ENCODE measurements at places on chromosomes 4 and X.
A peak's percentile ranks its signal among the peaks of the same experiment; 100 is the strongest.

GRCh38 chr4:68615699-68616422, 39.7 kb upstream of the UGT2B17 start:
- no peak for DNase-seq

DNA sequence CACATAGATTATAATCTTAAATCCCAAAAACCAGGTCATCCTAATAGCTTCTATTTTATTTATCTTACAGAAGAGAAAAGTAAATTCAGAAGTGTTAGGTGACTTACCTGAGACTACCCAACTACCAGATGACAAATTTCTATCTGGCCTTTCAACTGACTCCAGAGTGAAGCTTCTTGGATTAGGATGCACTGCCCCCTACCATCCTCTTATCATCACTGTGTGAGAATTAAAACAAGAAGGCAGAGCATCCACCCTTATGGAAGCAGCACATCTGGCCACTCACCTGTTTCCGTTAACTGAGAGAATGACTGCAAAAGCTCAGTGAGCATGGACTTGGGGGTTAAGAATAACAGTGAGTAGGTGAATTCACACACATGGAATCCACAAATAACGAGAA, 502.6 kb upstream of the TECRL start:
- no peak for DNase-seq

DNA sequence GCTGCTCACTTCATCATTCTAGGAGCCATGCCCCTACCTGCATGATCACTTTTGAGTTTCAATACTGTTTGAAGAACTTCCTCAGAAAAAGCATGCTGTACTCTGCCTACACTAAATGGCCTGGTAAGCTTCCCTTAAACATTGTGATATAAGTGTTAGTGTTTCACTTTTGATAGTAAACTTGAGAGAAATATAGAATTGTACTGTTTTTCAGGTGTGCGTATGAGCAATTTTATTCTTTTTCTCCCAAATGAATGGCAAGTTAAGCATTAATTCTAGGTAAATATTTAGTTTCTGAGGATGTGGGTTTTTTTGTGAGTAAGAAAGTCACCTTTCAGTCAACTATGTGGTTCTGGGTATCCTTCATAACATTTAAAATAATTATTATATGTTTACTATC, 484.5 kb downstream of the IL15 start:
- no peak for DNase-seq

DNA sequence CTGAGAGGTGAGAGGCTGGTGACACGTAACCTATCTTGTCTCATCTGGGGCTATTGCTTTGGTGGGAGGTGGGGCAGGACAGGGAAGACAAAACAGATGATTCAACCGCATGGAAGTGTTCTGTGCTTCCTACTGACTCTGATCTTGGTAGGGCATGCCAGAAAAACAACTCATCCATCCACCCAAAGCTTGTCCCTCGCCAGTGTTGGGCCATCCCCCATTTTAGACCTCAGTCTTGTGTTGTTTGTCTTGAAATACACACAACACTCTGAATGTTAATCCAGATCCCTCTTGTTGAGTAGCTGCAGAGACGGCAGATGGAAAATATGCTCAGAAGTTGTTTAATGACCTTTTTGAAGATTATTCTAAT, 377 bp downstream of the CHRNA9 start:
- DNase-seq = no peak

- no peak for DNase-seq
Measured at GRCh38 chr4:168888715-168889215, 121.3 kb downstream of the CBR4 start.

GRCh38 chr4:160745126-160745525, 1418.7 kb downstream of the FSTL5 start:
- DNase-seq = no peak

- DNase-seq = no peak
Measured at GRCh38 chr4:168880072-168880675, 129.9 kb downstream of the CBR4 start.

- DNase-seq = no peak
Measured at GRCh38 chrX:39835776-39836175, 262.0 kb downstream of the BCOR start.

GRCh38 chrX:64843224-64843623, 133.0 kb downstream of the ZC4H2 start:
- no peak for DNase-seq

DNA sequence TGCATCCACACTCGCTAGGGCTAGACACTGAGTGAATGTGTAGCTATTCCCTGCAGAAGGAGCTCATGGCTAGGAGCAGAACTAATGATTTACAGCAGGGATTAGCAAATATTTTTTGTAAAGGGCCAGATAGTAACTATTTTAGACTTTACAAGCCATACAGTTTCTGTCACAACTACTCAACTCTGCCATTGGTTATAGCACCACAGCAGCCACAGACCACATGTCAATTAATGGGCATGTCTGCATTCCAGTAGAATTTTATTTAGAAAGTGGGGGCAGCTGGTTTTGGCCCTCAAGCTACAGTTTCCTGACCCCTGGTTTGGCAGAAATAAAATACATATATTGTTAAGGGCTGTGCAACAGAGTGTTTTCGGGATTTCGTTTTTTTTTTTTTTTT, 192.6 kb downstream of the FRMPD4 start:
- DNase-seq = no peak

DNA sequence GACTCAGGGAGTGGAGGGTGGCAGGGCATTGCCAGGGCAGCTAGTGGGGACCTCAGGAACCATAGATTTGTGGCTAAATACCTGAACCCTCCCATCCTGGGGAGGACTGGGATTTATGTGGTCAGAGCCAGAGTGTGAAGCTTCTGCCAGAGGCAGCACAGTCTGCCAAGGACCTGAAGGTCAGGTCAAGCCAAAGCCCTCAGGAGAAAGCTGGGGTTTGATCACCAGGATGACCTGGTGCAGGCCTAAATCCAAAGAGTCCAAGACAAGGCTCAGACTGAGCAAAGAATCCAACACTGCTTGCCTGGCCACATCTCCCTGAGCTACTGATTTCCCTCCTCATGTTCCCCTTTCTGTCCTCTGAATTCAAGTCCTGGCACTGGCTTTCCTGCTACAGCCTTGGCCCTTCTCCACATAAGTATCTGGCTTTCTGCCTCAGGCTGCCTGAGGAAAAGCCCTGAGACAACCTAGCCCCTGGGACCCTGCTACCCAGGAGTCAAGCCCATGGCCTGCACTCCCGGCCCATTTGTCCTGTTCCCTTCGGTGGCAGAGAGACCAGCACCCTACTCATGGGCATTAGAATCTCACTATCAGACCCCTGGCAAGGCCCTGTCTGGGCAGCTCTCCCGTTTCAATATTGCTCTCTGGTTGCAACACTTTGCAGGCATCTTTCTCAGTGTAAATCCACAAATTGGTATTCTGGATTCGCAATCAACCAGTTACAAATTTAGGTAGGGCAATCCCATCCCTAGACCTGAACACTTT, 39.3 kb upstream of the SLC25A43 start:
- DNase-seq = no peak

DNA sequence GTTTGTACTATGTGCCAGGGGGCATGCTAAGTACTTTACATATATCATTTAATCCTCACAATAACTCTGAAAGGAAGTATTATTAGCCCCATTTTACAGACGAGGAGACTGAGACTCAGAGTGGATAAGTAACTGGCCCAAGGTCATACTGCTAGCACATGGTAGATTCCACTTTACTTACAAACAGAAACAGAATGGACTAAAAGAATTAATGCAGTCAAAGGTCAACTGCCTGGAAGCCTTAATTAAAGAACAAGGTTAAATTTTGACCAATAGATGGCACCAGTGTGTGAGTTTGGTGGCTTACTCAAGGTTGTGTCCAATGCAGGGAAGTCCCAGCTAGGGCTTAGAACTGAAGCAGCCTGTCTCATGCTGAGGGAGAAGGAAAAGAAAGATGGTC, 4.7 kb downstream of the RIPPLY1 start:
- DNase-seq = no peak

- DNase-seq = no peak
Measured at GRCh38 chr4:185730387-185730786, 81.6 kb downstream of the SORBS2 start.

- DNase-seq = peak; percentile 14
Measured at GRCh38 chrX:155048977-155049619, 21.8 kb downstream of the CMC4 start.

DNA sequence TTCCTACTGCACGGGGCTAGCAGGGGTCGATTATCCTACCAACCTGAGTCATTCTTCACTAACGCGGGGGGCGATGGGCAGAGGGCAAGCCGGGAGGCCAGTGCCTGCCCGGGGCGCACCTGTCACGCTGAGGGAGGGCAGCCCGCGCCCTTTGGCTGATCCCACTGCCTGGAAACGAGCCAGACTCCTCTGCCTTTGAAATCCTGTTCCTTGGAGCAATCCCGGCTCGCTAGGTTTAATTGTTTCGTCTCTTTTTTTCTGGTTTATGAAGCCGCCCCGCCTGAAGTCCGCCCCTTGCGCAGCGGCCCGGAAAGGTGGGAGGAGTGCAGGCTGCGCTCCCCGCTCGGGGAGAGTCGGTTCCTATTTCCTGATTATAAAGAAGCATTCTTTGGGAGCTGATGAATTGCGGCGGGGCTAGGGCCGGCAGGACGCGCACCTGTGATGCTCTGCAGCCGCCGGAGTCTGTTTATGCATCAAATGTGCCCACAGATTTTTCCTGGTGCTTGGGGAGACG, 484.2 kb downstream of the BCOR start:
- no peak for DNase-seq

DNA sequence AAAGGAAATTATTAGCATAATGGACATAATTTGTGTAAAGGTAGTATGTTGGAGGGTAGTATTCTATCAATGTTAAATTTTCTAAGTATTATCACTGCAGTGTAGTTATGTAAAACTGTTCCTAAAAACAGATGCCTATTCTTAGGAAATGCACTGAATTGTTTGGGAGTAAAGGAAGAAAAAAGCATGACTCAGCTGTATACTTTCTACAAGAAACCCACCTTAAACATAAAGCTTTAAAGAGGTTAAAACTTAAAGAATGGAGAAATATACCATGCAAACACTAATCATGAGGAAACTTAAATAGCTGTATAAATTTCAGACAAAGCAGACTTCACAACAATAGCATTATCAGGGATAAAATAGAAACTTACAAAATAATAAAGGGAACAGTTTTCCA, 292.9 kb downstream of the ANTXR2 start:
- no peak for DNase-seq

- DNase-seq = no peak
Measured at GRCh38 chr4:149294601-149295000, 521.0 kb downstream of the IQCM start.

Measured in posterior cingulate gyrus (tissue), 11 donors.